ENCODE measurements at places on chromosomes 6 and 20.

- peak; percentile 59 for DNase-seq
Observed at GRCh38 chr6:157563611-157564284, 182.8 kb downstream of the ZDHHC14 start.

- no peak for DNase-seq
Observed at GRCh38 chr6:119297049-119297448, 52.5 kb downstream of the MAN1A1 start.

GRCh38 chr6:167079853-167080297 lies 43.0 kb upstream of the CCR6 start:
- peak; percentile 65 for DNase-seq

DNA sequence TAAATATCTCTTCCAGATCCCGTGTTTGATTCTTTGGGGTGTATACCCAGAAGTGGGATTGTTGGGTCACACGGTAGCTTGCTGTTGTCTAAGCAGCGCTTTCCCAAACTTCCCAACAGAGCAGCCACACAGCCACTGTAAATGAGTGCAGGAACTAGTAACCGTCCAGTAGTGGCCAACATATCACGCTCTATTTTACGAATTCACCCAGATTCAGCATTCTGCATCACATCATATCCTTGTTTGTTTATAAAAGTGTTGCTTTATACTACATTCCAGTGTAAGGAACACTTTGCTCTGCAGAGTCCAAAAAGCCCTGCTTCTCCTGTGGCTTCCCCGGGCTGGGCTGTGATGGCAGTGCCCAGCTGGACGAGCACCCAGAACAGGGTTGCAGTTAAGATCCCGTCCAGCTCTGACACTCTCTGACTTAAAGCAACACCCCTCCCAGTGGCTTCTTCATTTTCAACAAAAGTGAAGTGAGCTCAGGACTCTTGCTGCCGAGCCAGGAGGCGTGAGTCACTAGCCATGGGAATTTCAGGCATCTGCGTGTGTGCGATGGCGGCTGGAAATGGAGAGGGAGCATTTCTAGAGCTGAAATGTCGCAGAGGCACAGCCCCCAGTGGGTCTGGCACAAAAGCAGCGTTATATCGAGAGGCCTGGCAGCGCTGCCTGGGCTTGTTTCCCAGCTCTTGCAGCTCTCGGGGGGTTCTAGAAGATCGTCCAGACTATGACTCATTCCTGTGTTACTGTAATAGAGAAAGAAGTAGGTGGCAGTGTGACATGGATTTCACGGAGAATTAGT lies 216.3 kb upstream of the ECI2 start:
- DNase-seq: no peak

DNA sequence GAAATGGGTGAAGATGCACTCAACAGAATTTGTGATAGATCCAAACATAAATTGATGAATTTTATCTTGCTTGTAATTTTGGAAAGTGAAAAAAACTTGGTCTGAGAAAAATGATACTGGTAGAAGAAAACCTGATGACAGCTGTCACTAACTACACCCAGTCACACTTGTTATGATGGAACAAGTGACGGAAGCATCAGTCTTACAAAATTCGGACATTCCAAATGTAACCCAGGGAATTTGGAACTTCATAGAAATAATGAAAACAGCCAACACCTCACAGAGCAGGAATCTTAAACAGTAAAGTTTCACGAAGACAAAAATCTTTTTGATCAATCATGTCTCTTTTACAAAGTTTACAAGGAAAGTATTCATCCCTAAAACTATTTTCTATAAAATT lies 123.9 kb downstream of the RIN2 start:
- no peak for DNase-seq

- no peak for DNase-seq
Observed at GRCh38 chr20:18831830-18832499, 18.4 kb downstream of the SCP2D1 start.

- DNase-seq: no peak
Observed at GRCh38 chr6:120260636-120261035, 911.1 kb upstream of the MAN1A1 start.

GRCh38 chr6:35019171-35019570 lies 122.0 kb downstream of the TCP11 start:
- no peak for DNase-seq

DNA sequence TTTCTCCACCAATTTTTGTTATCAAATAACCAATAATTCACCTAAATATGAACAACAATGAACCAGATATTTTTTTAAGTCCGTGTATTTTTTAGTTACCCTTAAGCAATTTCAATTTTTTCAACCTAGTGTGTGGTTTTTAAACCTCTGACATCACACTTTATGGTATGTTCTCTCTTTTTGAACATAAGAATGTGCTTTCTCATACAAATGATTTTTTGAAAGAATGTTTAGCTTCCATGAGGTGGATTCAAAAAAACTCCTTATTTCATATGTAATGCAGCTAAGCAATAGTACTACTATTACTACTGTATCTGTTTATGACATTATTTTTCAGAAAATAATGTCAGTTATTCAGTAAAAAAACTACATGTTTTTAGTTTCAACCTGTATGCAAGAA lies 19.4 kb upstream of the MEI4 start:
- DNase-seq: no peak

- DNase-seq: no peak
Observed at GRCh38 chr6:67009818-67010217, 1302.8 kb upstream of the EYS start.

Data from T-helper 2 cell (primary cell).